ENCODE measurements at places on chromosomes 5 and 9. TPM values are rescaled to one million over a fixed set of nuclear protein-coding genes. Genes with fewer than 3 reads are reported as not detected.

DNA sequence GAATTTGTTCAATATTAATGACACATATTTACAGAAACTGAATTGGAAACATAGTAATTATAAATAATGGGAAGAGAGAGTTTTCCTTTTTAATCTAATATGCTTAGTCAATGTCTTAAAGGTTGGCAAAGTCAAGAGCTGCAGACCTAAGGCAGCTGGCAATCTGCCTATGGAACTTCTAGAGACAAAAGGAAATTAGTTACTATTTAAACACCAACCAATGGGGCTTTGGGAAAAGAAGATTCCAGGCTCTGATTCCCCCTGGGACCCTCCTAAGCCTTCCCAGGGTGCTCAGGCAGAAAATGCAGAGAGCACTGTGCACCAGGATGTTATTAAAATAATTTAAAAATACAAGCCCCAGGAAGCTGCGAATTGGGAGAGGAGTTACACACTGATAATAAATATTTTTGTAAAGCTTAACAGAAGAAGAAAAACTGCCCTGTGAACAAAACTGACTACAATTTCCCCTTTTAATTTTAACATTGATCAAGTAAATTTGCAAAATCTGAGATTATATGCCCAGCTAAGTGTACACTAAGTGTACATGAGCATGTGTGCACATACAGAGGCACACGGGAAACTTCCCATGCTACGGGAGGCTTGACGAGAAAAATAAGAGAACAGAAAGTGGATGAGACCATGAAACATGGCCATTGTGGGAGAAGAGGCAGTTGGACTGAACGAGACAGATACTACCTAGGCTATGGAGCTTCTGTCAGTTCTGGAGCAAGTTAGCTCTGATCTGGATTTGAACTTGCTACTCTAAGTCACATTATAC, 77.4 kb upstream of the ADAMTS16 start:
- DNase-seq: no peak

ADAMTS16 gene
- total RNA-seq: 1.7 TPM

DNA sequence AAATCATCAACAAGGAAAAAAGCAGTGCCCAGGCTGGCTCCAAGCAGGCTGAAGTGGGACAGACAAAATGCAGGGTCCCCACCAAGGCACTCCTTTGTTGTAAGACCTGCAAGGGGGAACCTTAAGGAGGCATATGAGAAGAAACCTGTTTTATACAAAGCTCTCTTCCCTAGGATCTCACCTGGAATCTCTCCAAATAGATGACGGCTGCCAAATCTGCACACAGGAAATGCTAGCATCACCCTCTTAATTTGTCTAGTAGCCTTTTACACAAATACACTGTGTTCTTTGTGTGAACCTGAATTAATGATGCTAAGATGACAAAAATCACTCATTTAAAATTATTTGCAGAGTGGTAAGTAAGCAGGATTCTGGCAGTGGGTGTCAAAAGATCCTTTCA, 280.2 kb downstream of the SPOCK1 start:
- no peak for DNase-seq

BTNL8 gene
- total RNA-seq: not detected

GRCh38 chr9:74336161-74336560, 161.0 kb upstream of the RORB start:
- DNase-seq: no peak

DNA sequence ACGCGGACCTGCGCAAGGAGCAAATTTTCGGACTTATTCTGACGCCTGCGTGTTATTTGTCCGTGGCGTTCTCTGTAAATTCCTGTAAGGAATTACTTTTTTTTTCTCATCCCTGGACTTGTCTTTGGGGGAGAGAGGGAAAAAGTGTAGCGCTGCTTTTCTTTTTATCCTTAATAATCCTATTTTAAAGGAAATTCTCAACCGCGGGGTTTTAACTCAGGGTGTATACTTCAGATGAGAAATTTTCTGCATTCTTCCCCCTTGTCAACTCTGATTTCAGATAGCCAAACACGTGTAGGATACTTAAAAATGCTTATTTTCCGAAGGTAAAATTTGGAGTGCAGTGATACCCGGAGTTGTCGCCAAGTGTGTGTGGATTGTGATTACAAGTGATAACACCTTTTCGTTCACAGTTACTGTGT, 853 bp downstream of the DCP2 start:
- DNase-seq: no peak

DNA sequence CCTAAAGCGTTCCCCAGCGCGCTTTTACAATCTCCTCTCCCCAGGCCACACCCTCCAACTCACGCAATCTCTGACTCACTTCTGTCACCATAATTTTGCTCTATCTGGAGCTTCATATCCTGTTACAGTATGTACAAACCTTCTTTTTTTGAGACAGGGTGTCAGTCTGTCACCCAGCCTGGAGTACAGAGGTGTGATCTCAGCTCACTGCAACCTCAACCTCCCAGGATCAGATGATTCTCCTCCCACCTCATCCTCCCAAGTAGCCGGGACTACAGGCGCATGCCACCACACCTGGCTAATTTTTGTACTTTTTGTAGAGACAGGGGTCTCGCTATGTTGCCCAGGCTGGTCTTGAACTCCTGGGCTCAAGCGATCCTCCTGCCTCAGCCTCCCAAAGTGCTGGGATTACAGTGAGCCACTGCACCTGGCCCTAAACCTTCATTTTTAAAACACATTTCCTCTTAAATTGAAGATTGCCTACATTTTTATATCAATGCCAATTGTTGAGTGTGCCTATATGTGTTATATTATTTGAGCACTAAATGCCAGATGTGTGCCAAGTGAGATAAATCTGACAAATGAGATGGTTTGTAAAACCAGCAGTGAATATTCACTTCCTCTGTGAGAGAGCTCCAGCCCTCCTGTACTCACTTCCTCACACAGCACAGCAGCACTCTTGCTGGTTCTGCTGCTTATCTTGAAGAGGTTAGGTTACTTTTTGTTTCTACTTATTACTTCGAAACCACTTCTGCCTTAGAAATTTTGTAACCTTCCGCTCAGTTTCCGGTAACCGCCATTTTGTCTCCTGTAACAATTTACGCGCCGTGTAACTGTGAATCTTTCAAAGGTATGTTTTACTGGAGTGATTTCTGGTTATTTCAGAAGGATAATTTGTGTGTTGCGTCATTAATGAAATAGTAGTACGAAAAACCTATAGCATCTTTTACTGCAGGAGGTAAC, 57.9 kb downstream of the DOCK8 start:
- DNase-seq: no peak

GRCh38 chr5:109990723-109991359, 301.1 kb downstream of the MAN2A1 start:
- DNase-seq: no peak

- DNase-seq: no peak
Measured at GRCh38 chr5:68114378-68115040, 101.0 kb upstream of the PIK3R1 start.

DNA sequence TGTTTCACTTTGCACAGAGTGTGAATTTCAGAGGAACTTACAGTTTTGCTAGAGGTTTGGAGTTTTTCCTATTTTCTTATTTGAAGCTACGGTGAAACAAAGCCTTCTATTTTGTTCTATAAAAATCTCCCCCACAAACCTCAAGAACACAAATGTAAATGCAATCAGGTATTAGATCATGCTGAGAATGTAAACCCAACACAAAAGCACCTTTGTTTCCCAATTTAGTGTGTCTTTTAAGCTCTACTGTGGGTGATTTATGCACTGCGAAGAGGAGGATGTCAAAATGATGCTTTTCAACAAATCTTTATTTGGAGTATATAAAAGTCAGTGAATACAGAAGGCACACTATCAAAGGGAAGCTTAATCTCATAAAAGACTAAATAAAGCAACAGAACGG, 4.3 kb upstream of the DRD1 start:
- no peak for DNase-seq
